ENCODE measurements at places on chromosomes 13 and 19. TPM values are rescaled to one million over a fixed set of nuclear protein-coding genes. Genes with fewer than 3 reads are reported as not detected.

DNA sequence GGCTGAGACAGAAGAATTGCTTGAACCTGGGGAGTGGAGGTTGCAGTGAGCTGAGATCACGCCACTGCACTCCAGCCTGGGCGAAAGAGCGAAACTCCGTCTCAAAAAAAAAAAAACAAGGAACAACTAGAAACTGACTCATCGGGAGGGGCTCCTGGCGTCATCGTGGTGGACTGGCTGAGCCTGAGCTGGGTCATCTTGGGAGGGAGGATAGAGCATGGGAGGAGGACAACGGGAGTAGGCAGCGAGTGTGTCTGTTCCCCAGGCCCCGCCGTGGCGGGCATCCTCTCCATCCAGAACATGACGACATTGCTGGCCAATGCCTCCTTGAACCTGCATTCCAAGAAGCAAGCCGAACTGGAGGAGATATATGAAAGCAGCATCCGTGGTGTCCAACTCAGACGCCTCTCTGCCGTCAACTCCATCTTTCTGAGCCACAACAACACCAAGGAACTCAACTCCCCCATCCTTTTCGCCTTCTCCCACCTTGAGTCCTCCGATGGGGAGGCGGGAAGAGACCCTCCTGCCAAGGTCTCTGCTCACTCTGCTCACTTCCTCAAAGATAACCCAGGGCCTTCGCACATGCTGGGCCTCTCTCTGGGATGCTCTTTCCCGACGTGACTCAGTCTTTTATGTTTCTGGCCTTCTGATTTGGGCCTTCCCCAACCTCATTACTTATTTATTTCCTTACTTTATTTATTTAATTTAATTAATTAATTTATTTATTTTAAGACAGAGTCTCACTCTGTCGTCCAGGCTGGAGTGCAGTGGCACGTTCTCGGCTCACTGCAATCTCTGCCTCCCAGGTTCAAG is 16.6 kb downstream of the DDX39A start:
- no peak overlapping the region for H3K27ac ChIP-seq
- no peaks in the 10 kb centered on the region for H3K27me3 ChIP-seq
- H3K4me1 ChIP-seq = peaks cover 7% of the 10 kb centered on the region
- no peak overlapping the region for H3K4me3 ChIP-seq

- DNase-seq = no peak
- H3K27me3 ChIP-seq = peaks cover 44% of the 10 kb centered on the region
- H3K36me3 ChIP-seq = peaks cover 3% of the 10 kb centered on the region
- no peak overlapping the region for H3K27ac ChIP-seq
Measured at GRCh38 chr13:94696171-94696570, 16.2 kb downstream of the SOX21 start.

GRCh38 chr19:2719920-2720776 is 1.0 kb downstream of the DIRAS1 start:
- no peak overlapping the region for H3K27ac ChIP-seq
- peaks cover 11% of the 10 kb centered on the region for H3K4me1 ChIP-seq
- peak overlapping the region; percentile 85 for H3K4me3 ChIP-seq
- peak; percentile 18 for DNase-seq
- H3K27me3 ChIP-seq = peaks cover 24% of the 10 kb centered on the region
- H3K36me3 ChIP-seq = peaks cover 8% of the 10 kb centered on the region

Gene ACP4
- total RNA-seq = not detected

Gene APLP1
- 143 TPM for total RNA-seq
